ENCODE measurements at places on chromosomes 5 and 9.

DNA sequence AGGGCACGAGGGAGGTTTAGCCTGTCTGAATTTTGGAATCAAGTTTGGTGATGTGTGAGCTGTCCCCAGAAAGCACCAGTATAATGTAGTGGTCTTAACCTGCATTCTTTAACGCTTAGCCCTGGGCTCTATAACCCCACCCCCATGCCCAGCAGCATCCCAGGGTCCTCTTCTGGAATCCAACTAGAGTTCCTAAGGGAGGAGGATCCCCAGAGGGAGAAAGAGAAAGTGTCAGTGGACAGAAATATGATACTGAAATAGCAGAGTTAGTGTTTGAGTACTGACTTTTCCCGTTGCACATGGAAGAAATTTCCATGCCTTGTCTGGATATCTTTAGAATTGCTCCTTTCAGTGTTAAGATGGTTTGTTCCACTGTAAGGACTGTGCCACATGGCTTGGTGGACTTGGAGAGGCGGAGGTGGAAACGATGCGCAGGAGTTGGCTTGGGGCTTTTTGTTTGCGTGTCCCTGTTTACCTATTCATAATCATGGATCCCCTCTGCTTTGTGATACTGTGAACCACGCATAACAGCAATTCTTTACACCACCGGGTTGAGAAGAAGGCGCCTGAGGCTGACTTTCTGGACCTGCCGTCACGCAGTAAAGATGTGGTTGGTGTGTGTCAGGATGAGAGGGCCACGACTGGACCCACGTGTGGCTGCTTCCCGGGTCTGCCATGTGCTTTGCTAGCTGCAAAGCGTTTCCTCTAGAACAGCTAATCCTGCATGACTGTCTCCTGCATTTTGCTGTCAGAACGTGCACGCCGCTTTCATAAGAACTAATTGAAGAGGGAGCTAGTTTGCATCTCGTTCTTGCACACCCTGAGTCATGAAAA lies 142.3 kb downstream of the SMARCA2 start:
- DNase-seq, result peak; percentile 13

GRCh38 chr9:35743452-35743851 lies 5.6 kb downstream of the GBA2 start:
- no peak for DNase-seq

DNA sequence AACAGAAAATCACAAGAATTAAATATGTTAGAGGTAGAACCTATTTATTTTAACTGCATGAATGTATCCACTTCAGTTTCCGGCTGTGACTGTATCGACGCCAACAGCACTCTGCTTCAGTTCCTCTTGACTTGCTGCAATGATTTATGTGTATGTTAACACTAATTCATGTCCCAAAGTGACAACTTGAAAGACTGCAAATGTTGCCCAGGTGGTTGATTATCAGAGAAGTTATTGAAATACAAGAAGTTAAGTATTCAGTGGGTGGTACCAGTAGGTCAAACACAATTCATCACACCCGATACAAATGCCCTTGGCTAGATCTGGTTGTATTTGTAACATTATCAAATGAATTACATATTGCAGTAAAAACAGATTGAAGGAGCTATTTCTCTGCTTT lies 622.7 kb upstream of the CDH18 start:
- DNase-seq, result no peak

DNA sequence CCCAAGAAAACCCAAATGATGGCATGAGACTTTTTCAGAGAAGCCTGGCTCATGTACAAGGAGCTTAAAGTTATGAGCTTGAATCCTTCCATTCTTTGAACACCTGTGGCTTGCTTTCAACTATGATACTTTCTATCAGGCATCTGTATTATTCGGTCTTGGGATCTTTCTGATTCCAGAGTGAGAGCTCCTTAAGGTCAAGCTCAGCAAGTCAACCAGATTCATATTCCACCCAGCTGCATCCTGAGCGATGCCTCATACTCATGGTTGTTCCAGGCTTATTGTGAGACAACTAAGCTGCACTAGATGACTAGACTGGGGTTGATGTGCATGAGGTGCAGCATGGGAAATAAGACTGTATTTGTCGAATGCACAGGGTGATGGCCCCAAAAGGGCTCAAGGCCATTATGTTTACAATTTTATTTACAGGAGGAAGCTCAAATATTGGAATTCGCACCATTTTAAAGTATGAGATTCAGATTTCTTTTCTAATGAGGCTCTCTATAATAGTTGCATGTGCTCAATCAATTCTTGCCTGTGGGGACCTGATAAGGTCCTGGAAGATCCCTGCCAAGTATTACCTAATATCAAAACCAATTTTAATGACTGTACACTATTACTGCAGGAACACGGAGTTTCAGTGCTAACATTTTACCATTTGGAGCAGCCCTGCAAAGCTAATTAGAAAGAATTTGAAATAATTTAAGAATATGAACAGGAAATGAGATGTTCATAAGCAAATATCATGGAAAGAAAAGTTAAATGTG lies 453.8 kb downstream of the SEMA5A start:
- no peak for DNase-seq

GRCh38 chr5:132708645-132709044 lies 28.7 kb downstream of the KIF3A start:
- DNase-seq, result no peak

GRCh38 chr9:3662671-3663070 lies 136.9 kb upstream of the RFX3 start:
- no peak for DNase-seq

DNA sequence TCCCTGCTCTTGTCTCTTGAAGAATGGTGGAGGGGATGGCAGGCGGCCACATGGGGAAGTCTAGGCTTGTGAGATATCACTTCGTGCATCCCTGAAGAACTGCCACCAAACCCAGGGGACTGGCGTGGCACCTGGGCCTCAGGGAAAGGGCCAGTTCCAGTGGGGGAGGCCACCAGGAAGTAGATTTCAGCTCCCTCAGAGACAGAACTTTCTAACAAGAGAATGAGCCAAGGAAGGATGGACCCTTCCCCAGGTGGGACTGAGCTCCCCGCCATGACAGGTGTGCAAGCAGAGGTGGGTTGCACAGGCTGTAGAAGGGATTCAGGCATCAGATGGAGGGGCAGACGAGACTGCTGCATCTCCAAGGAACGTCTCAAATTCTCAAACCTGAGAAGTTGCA lies 193.9 kb downstream of the GABBR2 start:
- DNase-seq, result no peak

DNA sequence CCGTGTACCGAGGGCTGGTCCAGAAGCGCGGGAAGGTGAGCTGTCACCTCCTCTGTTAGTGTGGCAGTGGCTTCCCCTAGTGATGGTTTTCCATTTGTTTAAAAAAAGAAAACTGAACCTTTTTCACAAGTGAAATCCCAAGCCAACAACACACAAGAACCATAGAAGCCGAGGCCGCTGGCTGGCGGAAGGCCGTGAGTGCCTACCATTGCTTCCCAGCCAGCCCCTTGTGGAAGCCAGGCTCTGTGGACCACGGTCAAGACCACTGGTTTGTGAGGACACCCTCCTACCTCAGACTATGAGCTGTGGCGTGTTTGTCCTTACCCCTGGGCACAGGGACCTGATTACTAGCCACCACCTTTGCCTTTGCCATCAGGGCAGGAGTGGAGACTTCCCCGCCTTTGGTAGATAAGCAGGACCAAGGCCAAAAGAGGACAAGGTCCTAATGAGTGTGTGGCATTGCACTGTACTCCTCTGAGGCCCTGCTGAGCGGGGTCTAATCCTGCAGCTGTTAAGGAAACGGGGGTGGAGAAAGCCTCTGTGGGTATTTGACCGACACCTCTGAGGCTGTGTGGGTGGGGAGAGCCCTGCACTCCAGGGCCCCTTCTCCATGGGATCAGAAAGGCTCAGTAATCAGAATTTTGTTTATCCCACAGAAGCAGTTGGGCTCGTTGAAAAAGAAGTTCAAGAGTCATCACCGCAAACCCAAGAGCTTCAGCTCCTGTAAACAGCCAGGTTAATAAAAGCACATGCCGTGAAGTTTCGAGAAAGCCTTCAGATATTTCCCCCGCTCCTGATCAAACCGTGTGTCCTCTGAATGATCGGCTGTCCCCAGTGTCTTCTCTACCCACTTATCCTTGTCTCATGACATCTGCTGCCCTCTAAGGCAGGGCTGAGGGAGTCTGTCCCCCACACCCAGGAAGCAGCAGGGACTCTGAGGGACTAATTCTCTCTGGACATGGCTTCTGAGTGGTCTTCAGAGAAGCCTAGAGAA lies 4.3 kb downstream of the SURF2 start:
- DNase-seq, result no peak

- DNase-seq, result no peak
Measured at GRCh38 chr5:95217881-95218280, 67.0 kb downstream of the MCTP1 start.

- DNase-seq, result no peak
Measured at GRCh38 chr9:102974530-102974929, 20.6 kb upstream of the CYLC2 start.

GRCh38 chr9:110356639-110357395 lies 19.2 kb upstream of the TXNDC8 start:
- no peak for DNase-seq

DNA sequence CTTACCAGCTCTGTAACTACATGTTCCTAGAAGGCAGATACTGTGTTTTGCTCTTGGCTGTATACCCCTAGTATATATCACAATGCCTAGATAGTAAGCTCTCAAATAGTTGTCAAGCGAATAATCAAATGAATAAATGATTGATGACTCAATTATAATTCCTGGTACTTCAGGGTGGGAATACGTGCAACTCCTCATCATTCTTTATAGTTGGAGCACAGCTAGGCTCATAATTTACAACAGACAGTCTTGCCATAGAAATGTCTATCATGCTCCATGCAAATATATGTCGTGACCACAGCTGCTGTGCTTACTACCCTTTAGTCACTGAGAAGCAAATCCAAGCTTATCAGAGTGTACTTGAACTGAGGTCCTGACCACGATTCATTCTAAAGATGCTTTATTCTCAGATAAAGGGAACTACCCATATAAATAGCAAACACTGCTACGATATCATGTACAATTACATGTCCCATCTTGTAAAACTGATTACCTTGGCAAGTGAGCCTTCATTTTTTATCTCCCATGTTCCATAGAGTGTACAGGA lies 52.1 kb downstream of the STRBP start:
- no peak for DNase-seq

DNA sequence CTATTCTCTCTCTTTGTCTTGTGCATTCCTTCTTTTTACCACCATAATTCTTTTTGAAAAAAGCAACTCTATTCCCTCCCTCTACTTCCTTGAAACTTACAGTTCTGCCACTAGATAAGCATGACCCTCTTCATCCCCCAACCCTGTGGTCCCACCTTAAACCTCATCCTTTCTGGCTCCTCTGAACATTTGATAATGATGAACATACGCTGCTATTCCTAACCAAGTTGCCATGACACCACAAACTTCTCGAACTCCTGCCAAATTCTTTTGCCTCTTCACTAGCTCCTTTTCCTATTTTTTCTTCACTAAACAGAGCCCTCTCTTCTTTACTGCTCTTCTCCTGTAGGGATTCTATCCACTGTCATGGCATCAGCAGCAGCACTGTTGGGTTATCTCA lies 57.1 kb downstream of the MOCS2 start:
- DNase-seq, result no peak

GRCh38 chr5:87398981-87399614 lies 13.6 kb downstream of the CCNH start:
- DNase-seq, result no peak
